Stimulated activated CD4-positive, alpha-beta T cell treated with anti-CD3 and anti-CD28 coated beads, Interleukin-1b, Interleukin-23, amount 100 ng/mL, for 1 hour (primary cell): ENCODE measurements at places on chromosomes 12 and 14.

DNA sequence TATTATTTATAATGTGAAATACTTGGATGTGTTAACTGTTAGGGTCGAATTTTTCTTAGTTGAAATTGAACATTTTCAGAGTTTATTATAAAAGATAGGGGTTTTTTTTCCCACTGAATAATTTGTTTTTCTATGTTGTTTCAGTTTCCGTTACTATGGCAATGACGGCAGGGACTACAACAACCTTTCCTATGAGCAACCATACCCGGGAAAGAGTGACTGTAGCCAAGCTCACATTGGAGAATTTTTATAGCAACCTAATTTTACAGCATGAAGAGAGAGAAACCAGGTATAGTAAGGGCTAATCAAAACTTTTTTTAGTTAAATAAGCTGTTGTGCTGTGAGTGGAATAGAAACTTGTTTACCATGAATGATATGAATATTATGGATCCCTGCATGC is 35.1 kb upstream of the BMAL2 start:
- no peak for DNase-seq

- DNase-seq: no peak
Measured at GRCh38 chr12:30700216-30700900, 4.7 kb upstream of the IPO8 start.

GRCh38 chr14:92542766-92543554 is 29.4 kb downstream of the RIN3 start:
- DNase-seq: no peak

GRCh38 chr12:54477259-54477658 is 3.9 kb upstream of the GTSF1 start:
- DNase-seq: no peak

DNA sequence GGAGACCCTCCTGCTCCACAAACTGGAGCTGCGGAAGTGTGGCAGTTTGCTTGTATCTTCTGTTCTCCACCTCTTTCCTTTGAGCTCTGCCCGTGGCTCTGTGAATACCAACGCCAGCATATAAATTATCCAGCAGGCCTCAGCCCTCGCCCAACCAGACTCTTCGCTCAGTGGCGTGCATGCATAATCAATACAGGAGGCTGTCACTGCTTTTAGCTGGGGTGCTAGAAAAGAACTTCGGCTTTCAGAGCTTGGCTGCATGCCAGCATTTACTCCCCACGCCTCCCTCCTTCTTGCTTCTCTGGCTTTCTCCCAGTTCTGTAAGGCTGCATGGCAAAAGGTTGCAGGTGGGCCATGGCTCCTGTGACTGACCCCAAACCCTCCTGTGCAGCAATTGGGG is 26.9 kb downstream of the NRXN3 start:
- DNase-seq: no peak

GRCh38 chr12:65430571-65431306 is 152.3 kb downstream of the MSRB3 start:
- no peak for DNase-seq

- no peak for DNase-seq
Measured at GRCh38 chr14:100471441-100472093, 115.7 kb downstream of the BEGAIN start.

DNA sequence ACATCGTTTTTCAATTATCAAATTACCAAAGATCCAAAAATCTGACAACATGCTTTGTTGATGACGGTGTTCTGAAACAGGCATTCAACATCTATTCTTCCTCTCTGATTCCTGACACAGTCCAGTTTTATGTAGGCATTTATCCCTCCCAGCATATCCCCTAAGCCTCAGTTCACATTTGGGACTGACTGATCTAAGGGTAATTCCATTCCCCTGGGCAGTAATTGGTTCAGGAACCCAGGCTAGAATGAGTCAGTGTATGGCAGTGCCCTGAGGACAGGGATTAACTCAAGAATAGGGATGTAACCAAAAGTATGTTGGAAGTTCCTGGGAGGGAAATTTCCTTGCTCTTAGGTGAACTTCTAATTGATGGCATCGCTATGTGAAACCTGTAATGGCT is 10.3 kb upstream of the PCNX1 start:
- DNase-seq: no peak

DNA sequence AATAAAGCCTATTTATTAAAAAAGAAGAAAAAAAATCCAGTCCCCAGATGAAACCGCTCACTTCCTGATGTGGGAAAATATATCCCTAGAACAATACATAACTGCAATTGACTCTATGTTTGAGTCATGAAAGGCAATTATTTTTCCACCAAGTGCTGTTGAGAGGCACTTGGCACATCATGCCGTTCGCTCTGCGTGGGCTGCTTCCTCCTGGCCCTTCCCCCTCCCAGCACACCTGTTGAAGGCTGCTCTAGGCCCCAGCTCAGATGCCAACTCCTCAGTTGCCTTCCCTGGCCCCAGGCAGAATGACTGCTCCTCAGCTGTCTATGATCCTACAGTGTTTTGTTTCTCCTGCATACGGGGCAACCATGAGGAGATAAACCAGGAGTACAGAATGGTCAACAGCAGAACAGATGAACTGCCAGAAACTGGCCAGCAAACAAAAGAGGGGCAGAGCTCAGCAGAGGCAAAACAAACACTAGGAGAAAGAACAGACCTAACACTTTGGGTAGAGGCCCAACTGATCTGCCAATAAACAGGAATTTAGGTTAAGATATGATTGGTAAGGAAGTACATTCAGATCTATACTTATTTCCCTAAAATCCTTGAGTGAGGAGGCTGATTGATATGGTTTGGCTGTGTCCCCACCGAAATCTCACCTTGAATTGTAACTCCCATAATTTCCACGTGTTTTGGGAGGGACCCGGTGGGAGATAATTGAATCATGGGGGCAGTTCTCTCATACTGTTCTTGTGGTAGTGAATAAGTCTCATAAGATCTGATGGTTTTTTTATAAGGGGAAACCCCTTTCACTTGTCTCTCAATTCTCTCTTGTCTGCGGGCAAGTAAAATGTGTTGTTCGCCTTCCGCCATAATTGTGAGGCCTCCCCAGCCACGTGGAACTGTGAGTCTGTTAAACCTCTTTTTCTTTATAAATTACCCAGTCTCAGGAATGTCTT is 58.6 kb downstream of the SLC38A1 start:
- DNase-seq: peak; percentile 42

- DNase-seq: no peak
Measured at GRCh38 chr12:45789025-45789424, 59.5 kb downstream of the ARID2 start.

DNA sequence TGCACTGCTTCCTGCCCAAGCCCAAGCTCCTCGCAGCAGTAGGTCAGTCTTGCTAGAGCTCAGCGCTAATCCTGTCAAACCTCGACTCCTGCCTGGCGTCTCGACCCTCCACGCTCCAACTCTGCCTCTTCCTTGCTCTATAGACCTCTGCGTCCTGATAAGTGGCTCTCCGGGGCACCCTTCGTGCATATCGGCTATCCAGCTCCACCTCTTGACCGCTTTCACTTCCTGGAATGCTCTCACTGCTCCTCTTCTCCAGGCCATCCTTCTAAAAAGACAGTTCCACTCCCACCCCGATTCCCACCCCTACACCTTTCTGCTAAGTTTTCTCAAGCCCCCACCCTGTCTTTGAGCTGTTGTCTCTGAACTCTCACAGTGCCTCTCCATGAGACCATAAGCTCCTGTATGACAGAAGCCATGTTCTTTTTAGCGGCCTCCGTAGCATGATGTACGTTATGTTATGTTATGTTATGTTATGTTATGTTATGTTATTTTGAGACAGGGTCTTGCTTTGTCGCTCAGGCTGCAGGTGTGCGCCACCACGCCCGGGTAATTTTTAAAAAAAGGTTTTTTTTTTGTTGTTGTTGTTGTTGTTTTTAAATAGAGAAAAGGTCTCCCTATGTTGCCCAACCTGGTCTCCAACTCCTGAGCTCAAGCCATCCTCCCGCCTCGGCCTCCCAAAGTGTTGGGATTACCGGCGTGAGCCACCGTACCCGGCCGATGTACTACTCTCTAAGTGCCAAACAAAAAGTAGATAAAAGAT is 601 bp downstream of the COX14 start:
- no peak for DNase-seq

GRCh38 chr12:117255386-117255785 is 65.1 kb upstream of the FBXO21 start:
- DNase-seq: no peak

- DNase-seq: no peak
Measured at GRCh38 chr14:100994756-100995330, 91.3 kb upstream of the RTL1 start.
